Activated T-helper 1 cell treated with anti-CD3 and anti-CD28 coated beads, Interleukin-12 subunit alpha, Interleukin-12 subunit beta, Interleukin-2, Interleukin-4 antibody, amounts not matched to agents 30 ng/mL and 10 ng/mL and 1 ng/mL, durations not matched to agents 14 hours and 24 hours and 36 hours (primary cell): ENCODE measurements at places on chromosomes 7 and 10. TPM values are rescaled to one million over a fixed set of nuclear protein-coding genes. Genes with fewer than 3 reads are reported as not detected.
A peak's percentile ranks its signal among the peaks of the same experiment; 100 is the strongest.

DNA sequence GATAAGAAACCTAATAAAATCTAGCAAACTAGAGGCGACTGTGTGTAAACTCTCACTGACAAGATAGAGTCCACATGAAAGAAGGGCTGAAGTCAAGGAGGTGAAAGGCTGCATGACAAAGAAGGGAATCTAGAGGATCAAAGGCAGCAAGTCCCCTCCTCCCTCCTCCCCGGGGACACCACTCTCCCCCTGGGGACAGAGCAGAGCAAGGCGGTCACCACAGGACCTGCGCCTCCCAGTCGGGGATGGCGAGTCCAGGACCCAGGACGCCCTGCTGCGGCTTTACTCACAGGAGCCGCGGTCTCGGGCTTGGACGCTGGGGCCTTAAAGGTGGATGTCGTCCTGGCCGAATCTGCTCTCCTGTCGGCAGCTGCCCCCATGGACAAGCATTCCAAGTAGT is 22.4 kb downstream of the BRI3 start:
- H3K27me3 ChIP-seq = no peaks in the 10 kb centered on the region
- H3K4me1 ChIP-seq = no peaks in the 10 kb centered on the region
- no peak for DNase-seq
- H3K4me3 ChIP-seq = no peak overlapping the region

DNA sequence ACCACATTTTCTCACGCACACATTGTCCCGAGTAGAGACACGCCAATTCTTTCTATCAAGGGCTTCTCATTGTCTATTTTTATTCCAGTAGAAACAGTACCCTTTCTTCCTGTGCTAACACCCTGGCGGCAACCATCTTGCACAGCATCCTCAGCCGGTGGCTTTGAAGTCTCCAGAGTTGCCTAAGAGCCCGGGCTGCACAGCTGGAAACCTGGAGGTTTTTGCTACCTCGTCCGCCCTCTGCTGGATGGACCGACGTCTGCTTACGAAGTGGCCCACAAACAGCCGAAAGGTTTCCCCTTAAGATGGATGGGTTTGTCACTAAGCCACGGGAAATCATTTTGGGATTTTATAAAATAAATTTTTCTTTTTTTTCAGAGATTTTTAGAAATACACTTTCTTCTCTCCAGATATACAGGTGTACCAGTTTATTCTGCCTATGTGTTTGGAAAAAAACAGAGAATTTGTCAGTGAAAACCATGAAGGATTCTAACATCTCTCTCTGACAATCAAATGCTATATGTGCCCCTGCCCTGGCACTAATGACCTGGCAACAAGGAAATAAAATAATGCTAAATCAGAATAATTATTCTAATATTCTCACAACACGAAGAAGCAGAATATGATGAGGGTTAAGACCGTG is 81.8 kb upstream of the FAM204A start:
- no peaks in the 10 kb centered on the region for H3K4me1 ChIP-seq
- peaks cover 3% of the 10 kb centered on the region for H3K27me3 ChIP-seq
- no peak overlapping the region for H3K4me3 ChIP-seq
- no peaks in the 10 kb centered on the region for H3K36me3 ChIP-seq
- peak; percentile 41 for DNase-seq

- no peak overlapping the region for H3K4me3 ChIP-seq
- DNase-seq = no peak
- peaks cover 43% of the 10 kb centered on the region for H3K36me3 ChIP-seq
- H3K27me3 ChIP-seq = no peaks in the 10 kb centered on the region
- no peak overlapping the region for H3K27ac ChIP-seq
- H3K4me1 ChIP-seq = no peaks in the 10 kb centered on the region
Observed at GRCh38 chr10:13139150-13139549, 22.2 kb upstream of the MCM10 start.

- no peak overlapping the region for H3K27ac ChIP-seq
- no peak for DNase-seq
- peaks cover 3% of the 10 kb centered on the region for H3K27me3 ChIP-seq
- no peak overlapping the region for H3K4me3 ChIP-seq
Observed at GRCh38 chr10:124350806-124351205, 67.9 kb downstream of the OAT start.

The OR2A1 gene
- not detected in 2 replicates for total RNA-seq

The OPALIN gene
- not detected in 2 replicates for total RNA-seq

The SDK1 gene
- total RNA-seq = 0.08 and 0.15 TPM in 2 replicates
